ENCODE measurements at places on chromosomes 5 and 9. TPM values are rescaled to one million over a fixed set of nuclear protein-coding genes. Genes with fewer than 3 reads are reported as not detected.

SYNPO gene
- 6.3 TPM for total RNA-seq

PDGFRB gene
- total RNA-seq: 86.6 TPM

RNF208 gene
- not detected for total RNA-seq

HTR1A gene
- not detected for total RNA-seq

NOXA1 gene
- 0.52 TPM for total RNA-seq

SPINK13 gene
- not detected for total RNA-seq

ARHGEF37 gene
- total RNA-seq: 2.1 TPM

GLRA1 gene
- not detected for total RNA-seq

Measured in skeletal muscle tissue (tissue), 5 donors.